ENCODE measurements at places on chromosomes 4 and X.

- DNase-seq, result no peak
These were observed 1517.0 kb downstream of the ADGRL3 start for GRCh38 chr4:62717154-62717553.

DNA sequence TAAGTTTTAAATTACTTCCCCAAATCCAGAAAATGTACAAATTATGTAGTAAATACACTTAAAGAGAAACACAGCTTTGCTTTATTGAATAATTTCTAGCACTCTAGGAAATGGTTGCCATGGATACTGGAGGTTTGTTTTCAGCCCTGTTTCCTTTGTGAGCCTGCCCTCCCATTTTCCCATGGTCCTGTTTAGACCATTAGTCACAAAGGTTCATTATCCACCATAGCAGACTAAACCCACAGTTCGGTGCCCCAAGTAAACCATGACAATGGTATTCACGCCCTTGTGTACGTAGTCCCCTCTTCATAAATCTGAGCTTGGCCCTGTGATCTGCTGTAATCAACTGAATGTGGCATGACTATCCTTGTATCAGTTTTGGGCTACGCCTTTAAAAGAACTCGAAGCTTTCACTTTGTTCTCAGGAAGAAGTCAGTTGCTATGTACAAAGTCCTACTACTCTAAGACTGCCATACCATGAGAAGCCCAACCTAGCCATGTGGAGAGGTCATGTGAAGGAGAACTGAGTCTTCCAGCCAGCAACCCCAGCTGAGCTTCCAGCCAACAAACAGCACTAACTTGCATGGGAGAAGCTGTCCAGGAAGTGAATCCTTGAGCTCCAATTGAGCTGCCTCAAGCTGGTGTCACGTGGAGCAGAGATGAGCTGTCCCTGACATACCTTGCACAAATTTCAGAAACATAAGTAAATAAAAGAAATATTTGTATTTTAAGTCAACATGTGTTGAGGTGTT is 300.4 kb downstream of the LDB2 start:
- DNase-seq, result peak; percentile 64

- DNase-seq, result no peak
These were observed 17.9 kb downstream of the NAT8L start for GRCh38 chr4:2076908-2077536.

- no peak for DNase-seq
These were observed 106.3 kb upstream of the MID1 start for GRCh38 chrX:10726647-10727046.

- DNase-seq, result no peak
These were observed 51.9 kb downstream of the EFHC2 start for GRCh38 chrX:44291468-44292092.

- DNase-seq, result no peak
These were observed 24.5 kb upstream of the MSN start for GRCh38 chrX:65642914-65643491.

DNA sequence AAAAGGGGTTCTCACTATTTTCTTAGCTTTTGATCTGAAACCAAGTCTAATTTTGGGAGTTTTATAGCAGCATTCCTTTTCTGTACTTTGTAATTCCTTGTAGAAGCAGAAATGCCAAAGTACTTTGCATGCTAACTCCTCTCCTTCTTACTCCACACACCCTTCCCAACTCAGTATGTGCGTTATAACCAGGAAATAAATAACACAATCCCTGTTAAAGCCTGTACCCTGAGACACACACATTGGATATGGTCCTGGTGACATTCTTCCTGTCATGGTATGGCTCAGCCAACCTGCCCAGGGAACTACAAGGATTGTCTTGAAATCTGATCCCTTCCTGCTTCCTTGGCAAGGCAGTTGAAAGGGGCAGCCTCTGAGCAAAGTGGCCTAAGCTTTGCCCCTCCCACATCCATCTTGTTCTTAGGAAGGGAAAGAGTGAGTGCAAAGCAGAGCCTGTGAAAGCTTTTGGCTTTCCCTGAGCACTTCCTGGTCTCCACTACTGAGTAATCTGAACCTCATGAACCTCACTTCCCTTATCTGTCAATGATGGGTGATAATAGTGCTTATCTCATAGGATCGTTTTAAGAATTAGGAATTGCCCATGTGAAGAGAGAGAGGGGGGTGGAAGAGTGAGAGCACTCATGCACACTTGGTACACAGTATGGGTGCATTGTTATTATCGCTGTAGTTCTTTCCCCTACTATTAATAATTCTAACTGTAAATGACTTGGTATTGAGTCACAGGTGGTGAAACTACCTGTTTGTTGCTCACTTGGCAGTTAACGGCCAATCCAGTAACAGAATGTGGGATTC is 109.3 kb downstream of the AFF2 start:
- no peak for DNase-seq

GRCh38 chrX:30308263-30309138 is 689 bp downstream of the NR0B1 start:
- no peak for DNase-seq

GRCh38 chr4:179027569-179027968 is 1585.3 kb upstream of the AGA start:
- no peak for DNase-seq

DNA sequence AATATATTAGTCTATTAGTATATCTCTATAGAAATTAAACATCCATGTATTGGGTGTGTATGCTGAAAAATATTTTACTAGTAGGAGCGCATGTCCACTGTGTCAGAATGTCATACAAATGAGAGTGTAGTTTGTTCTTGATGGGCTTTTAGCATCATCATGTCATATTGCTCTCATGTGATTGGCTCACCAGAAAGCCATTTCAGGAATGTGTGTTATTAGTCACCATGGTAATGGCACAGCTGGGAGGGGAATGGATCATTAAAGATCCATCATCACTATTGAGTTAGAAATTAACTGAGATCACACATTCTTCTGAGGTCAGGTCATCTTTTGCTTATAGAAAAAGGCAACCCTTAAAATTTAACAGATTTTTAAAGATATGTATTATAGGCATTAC is 77.3 kb downstream of the PHEX start:
- no peak for DNase-seq

DNA sequence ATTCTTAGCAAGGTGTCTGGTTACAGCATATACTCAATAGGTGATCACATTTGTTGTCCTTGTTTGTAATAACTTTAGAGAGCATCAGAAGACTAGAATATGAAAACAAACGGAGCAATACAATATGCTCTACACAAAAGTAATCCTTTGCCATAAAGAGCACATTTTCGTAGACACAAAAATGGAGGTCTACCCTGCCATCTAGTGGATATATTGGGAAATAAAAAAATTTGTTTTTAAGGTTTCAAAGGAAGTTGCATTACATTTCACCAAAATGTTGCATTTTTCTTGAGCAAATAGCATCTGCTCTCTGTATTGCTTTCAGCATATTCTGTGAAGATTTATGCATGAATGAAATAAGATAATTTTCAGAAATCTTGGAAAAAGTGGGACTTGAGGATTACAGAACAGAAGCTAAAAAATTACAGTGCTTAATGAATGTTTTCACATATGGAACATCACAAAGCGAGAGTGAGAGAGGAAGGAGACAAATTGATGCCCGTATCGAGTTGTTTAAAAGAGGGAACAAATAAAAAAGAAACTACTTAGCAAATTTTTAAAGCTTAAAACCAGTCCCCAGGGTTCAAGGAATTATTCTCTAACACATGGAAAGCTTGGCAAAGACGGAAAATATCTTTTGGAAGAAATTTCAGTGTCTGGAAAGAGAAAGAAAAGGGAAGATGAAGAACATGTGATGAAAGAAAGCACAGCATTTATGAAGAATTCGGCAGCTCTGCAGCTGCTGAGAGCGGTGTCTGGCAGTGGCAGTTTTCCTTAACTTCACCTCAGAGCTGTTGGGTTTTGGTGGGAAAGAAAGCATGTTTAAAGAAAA is 390.1 kb downstream of the ANKRD50 start:
- DNase-seq, result no peak

- DNase-seq, result no peak
These were observed 46.6 kb downstream of the MAOA start for GRCh38 chrX:43702660-43703059.

DNA sequence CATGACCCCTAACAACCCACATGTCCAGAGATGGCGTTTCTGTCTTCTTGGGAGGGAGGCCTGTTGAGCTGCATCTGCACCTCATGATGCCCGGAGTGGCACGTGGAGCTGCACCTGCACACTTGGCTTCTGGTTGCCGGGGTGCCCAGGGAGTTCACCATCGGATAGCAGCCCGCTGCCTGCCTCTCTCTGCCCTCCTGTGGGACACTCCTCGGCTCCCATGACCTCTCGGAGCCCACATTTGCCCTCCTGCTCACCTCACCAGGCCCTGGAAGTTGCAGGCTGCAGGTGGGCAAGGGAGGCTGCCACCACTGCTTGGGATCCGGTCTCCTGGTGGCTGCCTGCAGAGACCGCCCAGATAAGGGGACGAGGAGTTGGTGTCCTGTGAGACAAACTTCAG is 74.1 kb downstream of the TRAPPC11 start:
- no peak for DNase-seq

DNA sequence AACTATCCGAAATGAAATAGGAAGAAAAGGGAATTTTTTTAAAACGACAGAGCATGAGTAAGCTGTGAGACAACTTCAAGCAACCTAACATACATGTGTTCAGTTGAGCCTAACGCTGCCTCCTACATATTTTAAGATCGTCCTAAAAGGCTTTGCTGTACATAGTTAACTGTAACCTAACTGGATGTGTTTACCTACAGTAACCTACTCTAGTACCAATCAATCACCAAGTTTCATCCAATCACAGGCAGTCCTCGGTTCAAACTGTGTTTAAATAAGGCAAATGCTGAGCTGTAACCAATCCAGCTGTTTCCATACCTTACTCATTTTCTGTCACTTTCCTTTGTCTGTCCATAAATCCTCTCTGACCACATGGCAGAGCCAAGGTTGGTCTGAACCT is 17.1 kb downstream of the RCHY1 start:
- DNase-seq, result no peak

GRCh38 chr4:145881576-145881975 is 57.0 kb downstream of the ZNF827 start:
- DNase-seq, result no peak

DNA sequence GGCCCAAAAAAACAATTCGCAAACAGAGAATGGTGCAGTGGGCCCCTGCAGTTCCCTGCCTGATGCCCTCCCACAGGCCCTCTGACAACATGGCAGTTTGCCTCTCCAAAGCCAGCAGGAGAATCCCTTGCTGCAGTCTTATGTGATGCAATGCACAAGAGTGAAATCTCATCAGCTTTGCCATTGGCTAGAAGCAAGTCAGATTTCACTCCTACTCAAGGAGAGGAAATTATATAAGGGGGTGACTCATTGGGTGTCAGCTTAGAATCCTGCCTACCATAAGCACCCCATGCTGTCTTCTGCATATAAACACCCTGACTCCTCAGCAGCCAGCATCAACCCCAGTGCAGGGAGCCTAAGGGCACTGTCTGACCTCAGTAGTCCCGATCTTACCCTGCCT is 157.3 kb upstream of the LDB2 start:
- no peak for DNase-seq

DNA sequence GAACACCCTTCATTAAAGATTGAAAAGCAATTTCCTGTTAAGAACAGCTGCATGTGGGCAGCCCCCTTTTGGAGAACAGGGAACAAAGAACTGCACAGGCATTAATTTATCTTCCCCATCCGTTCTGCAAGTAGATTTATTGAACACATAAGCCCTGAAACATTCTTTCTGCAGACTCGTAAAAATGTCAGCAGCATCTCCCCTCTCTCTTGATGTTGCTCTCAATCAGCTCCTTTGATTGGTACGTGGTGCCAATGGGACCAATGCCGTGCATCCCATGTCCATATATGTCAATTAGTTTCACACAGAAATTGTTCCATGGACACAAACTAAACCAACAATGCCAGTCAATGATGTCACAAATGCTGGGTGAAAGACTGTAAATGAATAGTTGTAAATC is 228.5 kb upstream of the RASGEF1B start:
- no peak for DNase-seq

DNA sequence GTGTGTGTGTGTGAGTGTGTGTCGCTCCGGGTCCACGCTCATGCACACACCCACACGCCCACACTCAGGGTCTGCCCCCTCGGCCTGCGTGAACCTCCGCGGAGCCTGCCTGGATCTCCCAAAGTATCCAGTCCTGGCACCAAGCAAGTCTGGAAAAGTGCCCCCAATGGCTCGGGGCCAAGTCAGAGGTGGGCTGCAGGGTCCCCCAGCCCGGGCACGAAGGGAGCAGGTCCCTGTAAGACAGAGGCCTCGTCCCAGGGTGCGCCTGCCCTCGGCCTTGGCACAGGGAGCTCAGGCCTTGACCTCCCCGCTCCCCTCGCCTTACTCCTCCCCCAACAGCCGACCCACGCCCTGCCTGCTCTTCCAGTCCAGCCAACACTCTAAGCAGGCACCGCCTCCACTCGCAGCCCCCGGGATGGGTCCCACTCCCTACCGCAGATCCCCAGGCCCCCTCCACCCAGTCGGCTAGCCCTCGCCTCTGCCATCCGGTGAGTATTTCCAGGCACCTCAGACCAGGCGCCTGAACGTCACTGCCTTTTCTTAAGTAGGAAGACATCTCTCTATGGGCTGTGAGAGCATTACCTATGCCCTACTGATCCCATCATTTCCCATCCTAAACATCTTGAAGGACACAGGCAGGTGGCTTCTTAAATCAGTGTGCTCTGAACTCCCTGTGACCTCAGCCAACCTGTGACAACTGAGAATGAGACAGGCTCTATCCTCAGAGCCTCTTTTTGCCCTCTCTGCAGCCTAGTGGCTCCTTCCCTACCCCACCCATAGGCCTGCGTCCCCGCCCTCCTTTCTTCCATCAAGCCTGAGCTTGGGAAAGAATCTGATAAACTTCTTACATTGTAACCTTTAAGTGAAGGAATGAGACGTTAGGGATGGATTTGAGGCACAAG is 704 bp downstream of the FAM114A1 start:
- DNase-seq, result peak; percentile 33

DNA sequence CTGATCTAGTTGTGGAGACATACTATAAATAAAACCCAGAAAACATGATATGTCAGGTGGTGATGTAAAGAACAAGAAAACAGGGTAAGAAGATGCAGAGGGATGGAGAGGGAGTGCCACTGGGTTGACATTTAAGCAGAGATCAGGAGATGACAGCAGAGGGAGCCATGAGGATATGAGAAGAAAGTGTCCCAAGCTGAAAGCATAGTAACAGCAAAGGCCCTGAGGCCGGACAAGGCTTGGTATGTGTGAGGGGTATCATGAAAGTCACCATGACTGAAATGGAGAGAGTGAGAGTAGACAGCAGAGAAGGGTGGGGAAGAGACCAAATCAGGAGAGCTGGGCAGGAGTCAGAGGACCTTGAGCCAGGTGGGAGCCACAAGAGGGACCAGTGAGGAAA is 3.4 kb downstream of the GPKOW start:
- no peak for DNase-seq
